Neural crest cell (in vitro differentiated cells): ENCODE measurements at places on chromosomes 4 and X. TPM values are rescaled to one million over a fixed set of nuclear protein-coding genes. Genes with fewer than 3 reads are reported as not detected.

- DNase-seq: no peak
- H3K27ac ChIP-seq: no peak overlapping the region
- H3K4me3 ChIP-seq: no peak overlapping the region
- peaks cover 6% of the 10 kb centered on the region for H3K4me1 ChIP-seq
Observed at GRCh38 chr4:42281324-42282020, 115.8 kb upstream of the SHISA3 start.

GRCh38 chr4:27624749-27625148 lies 764.1 kb downstream of the STIM2 start:
- no peak overlapping the region for H3K4me3 ChIP-seq
- no peaks in the 10 kb centered on the region for H3K27me3 ChIP-seq
- no peaks in the 10 kb centered on the region for H3K4me1 ChIP-seq

DNA sequence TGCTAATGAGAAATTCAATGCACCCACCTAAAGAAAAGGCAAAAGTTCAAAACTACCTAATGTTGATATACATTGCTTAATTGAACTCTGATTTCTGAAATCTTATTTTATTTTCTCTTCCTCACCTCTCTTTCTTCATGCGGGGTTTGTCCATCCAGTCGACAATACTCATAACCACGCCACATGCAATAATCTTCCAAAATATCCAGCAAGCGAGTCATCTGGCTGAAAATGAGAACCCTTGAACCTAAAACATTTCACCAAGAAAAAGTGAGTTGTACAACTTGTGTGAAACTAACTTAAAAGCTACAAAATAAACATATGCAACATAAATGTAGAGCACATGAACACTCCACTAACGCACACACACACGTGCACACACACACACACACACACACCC lies 26.7 kb downstream of the SMARCA1 start:
- DNase-seq: no peak
- no peaks in the 10 kb centered on the region for H3K4me1 ChIP-seq
- no peak overlapping the region for H3K4me3 ChIP-seq
- no peaks in the 10 kb centered on the region for H3K27me3 ChIP-seq

- no peak overlapping the region for H3K27ac ChIP-seq
- DNase-seq: no peak
- no peaks in the 10 kb centered on the region for H3K36me3 ChIP-seq
- H3K27me3 ChIP-seq: no peaks in the 10 kb centered on the region
- peaks cover 8% of the 10 kb centered on the region for H3K4me1 ChIP-seq
Observed at GRCh38 chrX:20347481-20347880, 80.8 kb upstream of the RPS6KA3 start.

- no peak overlapping the region for H3K4me3 ChIP-seq
- no peaks in the 10 kb centered on the region for H3K36me3 ChIP-seq
- DNase-seq: no peak
- H3K27ac ChIP-seq: no peak overlapping the region
- H3K4me1 ChIP-seq: no peaks in the 10 kb centered on the region
Observed at GRCh38 chr4:44149282-44149681, 299.3 kb downstream of the KCTD8 start.

The SOX3 gene
- total RNA-seq: 201 and 205 TPM in 2 replicates

GRCh38 chrX:1899841-1900240 lies 285.0 kb downstream of the ASMT start:
- H3K36me3 ChIP-seq: no peaks in the 10 kb centered on the region
- DNase-seq: no peak
- H3K27me3 ChIP-seq: peaks cover 4% of the 10 kb centered on the region
- H3K4me3 ChIP-seq: no peak overlapping the region

DNA sequence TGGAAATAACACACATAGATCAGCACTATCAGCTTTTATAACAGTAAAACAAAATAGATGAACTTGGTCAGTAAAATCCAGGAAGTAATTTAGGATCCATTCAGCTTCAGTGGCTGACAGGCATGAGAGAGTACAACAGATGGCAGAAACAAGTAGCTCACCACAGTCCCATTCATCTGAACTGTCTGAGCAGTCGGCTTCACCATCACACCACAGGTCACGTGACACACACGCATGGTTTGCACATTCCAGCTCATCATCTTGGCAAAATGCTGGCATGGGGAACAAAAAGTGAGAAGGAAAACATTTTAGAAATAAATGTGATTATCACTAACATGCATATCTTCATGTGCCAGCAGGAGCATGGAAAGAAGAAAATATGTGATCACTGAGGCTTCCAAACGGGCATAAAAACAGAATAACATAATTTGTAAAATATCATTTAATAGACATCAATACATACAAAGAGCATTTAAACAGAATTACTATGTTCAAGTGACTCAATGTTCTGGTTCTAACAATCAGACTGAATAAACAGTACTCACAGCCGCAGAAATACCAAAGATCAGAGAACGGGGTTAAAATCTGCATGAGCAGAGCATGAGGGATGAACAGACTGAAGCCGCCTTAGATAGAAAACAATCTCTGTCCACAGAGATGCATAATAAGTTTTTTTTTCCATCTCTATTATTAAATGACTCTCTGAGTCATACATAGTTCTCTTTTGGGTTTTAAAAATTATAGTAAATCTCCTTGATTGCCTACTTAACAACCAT lies 158.1 kb downstream of the ATP10D start:
- H3K27ac ChIP-seq: no peak overlapping the region
- no peak overlapping the region for H3K4me3 ChIP-seq
- peaks cover 11% of the 10 kb centered on the region for H3K4me1 ChIP-seq

DNA sequence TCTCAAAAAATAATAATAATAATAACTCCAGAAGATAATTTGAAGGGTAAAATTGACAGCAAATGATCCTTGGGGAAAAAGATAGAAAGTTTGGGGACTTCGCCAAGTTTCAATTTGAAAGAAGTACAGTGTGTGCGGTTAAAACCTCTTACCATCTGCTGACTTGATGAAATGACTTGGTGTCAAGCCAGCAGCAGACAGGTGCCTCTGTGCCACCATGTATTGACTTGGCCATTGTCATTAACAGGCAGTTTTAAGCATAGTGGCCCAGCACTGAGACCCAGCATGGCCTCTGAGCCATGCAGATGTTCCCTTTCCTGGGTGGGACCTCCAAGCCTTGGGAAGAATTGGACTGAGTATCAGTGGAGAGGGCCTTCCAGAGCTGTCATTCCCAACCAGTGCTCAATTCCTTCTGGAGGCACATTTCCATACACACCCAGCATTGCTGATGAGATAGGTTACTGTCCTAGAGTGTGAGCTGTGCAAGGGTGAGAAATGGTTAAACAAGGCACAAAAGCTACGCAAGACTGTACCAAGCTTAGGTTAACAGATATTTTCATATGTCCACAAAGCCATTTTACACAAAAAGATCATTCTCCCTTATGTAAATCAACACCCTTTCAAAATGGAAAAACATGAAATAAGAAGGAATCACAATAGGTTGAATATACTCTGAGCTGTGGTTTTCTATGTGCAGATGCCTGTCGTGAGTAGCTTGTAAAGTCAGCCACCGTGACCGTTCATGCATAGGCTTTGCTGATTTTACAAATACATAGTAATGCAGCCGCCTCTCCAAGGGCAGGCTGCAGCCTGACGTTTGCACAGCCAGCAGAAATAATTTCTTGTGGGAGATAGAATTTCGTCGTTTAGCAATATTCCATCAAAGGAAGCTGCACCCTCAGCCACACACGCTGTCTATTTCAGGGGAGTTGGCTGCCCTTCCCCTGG lies 59.4 kb upstream of the FBXW7 start:
- peaks cover 8% of the 10 kb centered on the region for H3K27me3 ChIP-seq
- H3K36me3 ChIP-seq: no peaks in the 10 kb centered on the region
- peaks cover 18% of the 10 kb centered on the region for H3K4me1 ChIP-seq
- DNase-seq: no peak
- no peak overlapping the region for H3K4me3 ChIP-seq

The IRAK1 gene
- 119 and 127 TPM in 2 replicates for total RNA-seq

The NLGN3 gene
- 29.5 and 31.5 TPM in 2 replicates for total RNA-seq

DNA sequence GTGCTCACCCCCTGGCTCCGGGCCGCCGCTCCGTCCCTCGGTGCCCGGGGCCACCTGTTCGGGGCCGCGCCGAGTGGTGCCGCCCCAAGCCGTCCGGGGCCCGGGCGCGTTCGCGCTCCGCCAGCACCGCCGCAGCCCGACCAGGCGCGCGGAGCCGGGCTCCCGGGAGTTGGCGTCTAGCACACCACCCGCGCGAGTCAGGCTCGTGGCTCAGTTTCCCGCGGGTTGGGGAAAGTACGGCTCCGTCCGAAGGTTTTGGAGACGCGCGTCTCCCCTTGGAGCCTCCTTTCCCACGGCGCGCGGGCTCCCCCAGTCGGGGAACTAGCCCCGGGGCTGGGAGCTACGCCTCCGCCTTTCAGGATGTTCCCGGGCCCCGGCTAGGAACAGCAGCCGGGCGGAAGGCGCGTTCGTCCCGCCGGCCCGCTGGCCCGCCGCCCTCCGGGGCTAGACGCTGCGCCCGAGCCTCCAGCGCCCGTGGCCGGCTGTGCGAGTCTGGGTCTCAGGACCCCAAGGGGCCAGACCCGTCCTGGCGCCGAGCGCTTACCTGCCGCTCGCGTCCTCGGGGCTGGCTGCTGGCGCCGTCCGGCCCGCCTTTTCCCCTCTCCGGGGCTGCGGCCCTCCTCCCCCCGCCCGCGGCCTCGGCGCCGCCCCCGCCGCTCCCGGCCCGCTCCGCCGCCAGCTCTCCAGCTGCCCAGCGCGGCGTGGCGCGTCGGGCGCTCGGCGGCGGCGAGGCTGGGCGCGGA lies at the start of gene ADGRG2:
Gene ADGRG2, minus strand, starts transcription at position 571 of the 743 bp plus-strand sequence. CDS start 53,634 bp downstream, outside the sequence.
- H3K27ac ChIP-seq: no peak within 1 kb of the TSS
- peak within 1 kb of the TSS; percentile 44 for H3K4me3 ChIP-seq
- peaks cover 3% of the 10 kb centered on the region for H3K36me3 ChIP-seq
- H3K4me1 ChIP-seq: no peaks in the 10 kb centered on the region
- DNase-seq: peak; percentile 20

The PCDH7 gene
- 6.8 and 8.0 TPM in 2 replicates for total RNA-seq

GRCh38 chrX:132505116-132505515 lies 16.3 kb upstream of the MBNL3 start:
- peaks cover 6% of the 10 kb centered on the region for H3K4me1 ChIP-seq
- no peaks in the 10 kb centered on the region for H3K27me3 ChIP-seq
- no peaks in the 10 kb centered on the region for H3K36me3 ChIP-seq

The ZAR1 gene
- total RNA-seq: 0.27 TPM in 1 of 2 replicates, not detected in the other

GRCh38 chr4:120207021-120207420 lies 140.4 kb upstream of the MAD2L1 start:
- no peak for DNase-seq
- H3K4me3 ChIP-seq: no peak overlapping the region
- H3K36me3 ChIP-seq: peaks cover 13% of the 10 kb centered on the region
- H3K4me1 ChIP-seq: no peaks in the 10 kb centered on the region
- no peak overlapping the region for H3K27ac ChIP-seq

GRCh38 chrX:123036401-123036800 lies 147.7 kb upstream of the GRIA3 start:
- no peaks in the 10 kb centered on the region for H3K36me3 ChIP-seq
- no peak overlapping the region for H3K27ac ChIP-seq
- no peak for DNase-seq
- H3K4me3 ChIP-seq: no peak overlapping the region
- H3K4me1 ChIP-seq: no peaks in the 10 kb centered on the region

GRCh38 chr4:85673540-85673939 lies 198.6 kb downstream of the ARHGAP24 start:
- H3K4me3 ChIP-seq: no peak overlapping the region
- peaks cover 7% of the 10 kb centered on the region for H3K4me1 ChIP-seq
- DNase-seq: no peak
- H3K27me3 ChIP-seq: no peaks in the 10 kb centered on the region
- H3K36me3 ChIP-seq: no peaks in the 10 kb centered on the region
- H3K27ac ChIP-seq: no peak overlapping the region

DNA sequence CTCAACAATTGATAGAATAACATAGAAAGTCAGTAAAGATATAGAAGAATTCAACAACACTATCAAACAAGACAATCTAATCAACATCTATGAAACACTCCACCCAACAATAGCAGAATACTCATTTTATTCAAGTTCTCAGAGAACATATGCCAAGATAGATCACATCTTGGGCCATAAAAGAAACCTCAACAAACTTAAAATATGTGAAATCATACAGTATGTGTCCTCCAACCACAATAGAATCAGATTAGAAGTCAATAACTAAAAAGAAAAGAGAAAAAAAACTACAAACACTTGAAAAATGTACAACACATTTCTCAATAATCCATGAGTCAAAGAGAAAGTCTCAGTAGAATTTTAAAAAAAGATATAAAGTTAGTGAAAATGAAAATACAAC lies 78.6 kb upstream of the LDB2 start:
- no peak overlapping the region for H3K4me3 ChIP-seq
- H3K4me1 ChIP-seq: no peaks in the 10 kb centered on the region
- no peak overlapping the region for H3K27ac ChIP-seq
- H3K36me3 ChIP-seq: no peaks in the 10 kb centered on the region
- DNase-seq: no peak
- no peaks in the 10 kb centered on the region for H3K27me3 ChIP-seq

The MSL3 gene
- total RNA-seq: 27.8 and 29.2 TPM in 2 replicates

GRCh38 chrX:13428053-13428786 lies 108.4 kb upstream of the ATXN3L start:
- no peaks in the 10 kb centered on the region for H3K27me3 ChIP-seq
- no peak overlapping the region for H3K27ac ChIP-seq
- no peak for DNase-seq
- H3K4me1 ChIP-seq: peaks cover 34% of the 10 kb centered on the region

GRCh38 chrX:21408788-21409187 lies 34.6 kb downstream of the CNKSR2 start:
- H3K27ac ChIP-seq: no peak overlapping the region
- H3K4me3 ChIP-seq: no peak overlapping the region
- no peaks in the 10 kb centered on the region for H3K27me3 ChIP-seq
- peaks cover 11% of the 10 kb centered on the region for H3K4me1 ChIP-seq
- peaks cover 8% of the 10 kb centered on the region for H3K36me3 ChIP-seq

The ARR3 gene
- total RNA-seq: not detected in 2 replicates

DNA sequence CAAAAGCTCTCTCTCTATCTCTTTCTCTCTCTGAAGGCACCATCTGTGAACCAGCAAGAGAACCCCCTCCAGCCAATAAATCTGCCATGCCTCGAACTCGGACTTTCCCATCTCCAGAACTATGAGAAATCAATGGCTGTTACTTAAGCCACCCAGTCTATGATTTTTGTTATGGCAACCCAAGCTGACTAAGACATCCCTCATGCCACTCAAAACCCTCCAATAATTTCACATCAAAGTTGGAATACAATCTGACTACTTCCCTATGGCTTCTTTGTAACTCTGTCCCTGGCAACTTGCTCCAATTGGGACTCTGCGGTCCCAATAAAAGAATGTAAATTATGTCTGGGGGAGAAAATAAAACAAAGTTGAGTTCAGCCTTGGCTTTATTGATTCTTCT lies 265.7 kb downstream of the SHOX start:
- no peak for DNase-seq
- H3K36me3 ChIP-seq: peaks cover 5% of the 10 kb centered on the region
- H3K4me3 ChIP-seq: no peak overlapping the region

GRCh38 chr4:99655308-99656081 lies 2.1 kb downstream of the C4orf54 start:
- no peaks in the 10 kb centered on the region for H3K36me3 ChIP-seq
- no peak for DNase-seq
- no peak overlapping the region for H3K27ac ChIP-seq
- peaks cover 5% of the 10 kb centered on the region for H3K4me1 ChIP-seq
- no peak overlapping the region for H3K4me3 ChIP-seq
- H3K27me3 ChIP-seq: no peaks in the 10 kb centered on the region

The PNMA3 gene
- total RNA-seq: 9.8 and 10.0 TPM in 2 replicates
